ENCODE measurements at places on chromosomes 12 and 14.

DNA sequence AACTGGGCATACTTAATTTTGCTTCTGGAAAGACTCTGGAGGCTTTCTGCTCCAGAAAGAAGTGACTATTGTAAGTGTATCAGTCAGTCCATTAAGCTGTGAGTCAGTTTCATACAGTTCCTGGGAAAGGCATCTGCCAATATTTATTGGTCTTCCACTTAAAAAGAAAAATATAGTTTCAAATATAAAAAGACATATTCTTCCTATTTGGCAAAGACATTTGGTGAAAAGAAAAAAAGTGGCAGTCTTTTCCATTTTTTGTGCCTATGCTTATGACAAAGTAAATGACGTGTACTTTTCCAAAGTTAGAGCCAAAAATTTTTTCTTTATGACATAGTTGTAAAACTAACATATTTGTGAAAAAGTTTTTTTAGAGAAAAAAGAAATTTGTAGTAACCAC, 12.3 kb downstream of the TMEM30B start:
- DNase-seq, result no peak

DNA sequence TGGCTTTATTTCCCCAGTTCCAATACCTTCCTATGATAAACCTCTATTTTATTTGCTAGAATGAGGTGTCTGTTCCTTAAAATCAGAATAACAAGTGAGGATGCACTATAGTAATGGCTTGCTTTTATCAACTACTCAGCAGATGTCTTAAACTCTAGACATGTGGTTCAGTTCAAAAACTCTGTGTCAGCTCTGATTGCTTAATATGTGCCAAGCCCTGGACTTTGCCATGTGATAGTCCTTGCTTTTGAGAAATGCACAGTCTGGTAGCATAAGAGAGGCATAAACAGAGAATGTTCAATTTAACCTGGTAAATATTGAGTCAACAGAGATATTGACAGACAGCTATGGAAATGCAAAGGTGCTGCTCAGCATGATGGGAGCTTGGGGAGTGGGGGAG, 254.8 kb downstream of the PDZRN4 start:
- no peak for DNase-seq

GRCh38 chr12:108594-108993, 42.0 kb downstream of the IQSEC3 start:
- no peak for DNase-seq

- DNase-seq, result peak; percentile 16
These were observed 11.6 kb upstream of the SMCO2 start for GRCh38 chr12:27434673-27435565.

- no peak for DNase-seq
These were observed 18.1 kb downstream of the RFC5 start for GRCh38 chr12:118034429-118035189.

GRCh38 chr12:3071107-3071506, 6.1 kb upstream of the TSPAN9 start:
- DNase-seq, result no peak

DNA sequence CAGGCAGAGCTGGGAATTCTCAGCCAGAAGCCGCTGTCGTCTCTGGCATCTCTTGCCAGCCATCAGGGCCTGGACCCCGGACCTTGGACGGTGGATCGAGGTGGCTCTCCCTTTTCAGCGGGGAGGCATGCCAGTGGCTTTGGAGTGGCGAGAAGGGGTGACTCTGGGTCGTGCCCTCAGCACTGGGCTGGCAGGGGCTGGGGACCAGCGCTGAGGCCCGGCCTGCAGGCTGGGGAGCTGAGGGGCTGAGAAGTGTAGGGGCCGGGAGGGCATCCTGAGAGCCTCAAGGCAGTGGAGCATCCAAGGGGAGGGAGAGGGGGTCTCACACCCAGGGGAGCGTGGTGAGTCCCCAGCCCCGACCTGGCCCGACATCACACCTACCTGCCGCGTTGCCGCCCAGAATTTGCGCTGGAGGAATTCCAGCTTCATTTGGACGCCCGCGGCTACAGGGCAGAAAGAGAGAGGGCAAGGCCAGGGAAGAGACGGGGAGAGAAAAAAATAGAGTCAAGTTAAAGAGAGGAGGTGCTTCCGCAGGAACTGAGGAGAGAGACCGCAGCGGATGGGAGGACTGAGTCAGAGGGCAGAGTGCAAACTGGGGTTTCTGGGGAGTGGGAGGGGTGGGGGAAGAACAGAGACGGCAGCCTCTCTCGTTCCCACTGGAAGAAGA, 9.0 kb upstream of the LRTM2 start:
- peak; percentile 72 for DNase-seq

- DNase-seq, result no peak
These were observed 372 bp upstream of the DPF3 start for GRCh38 chr14:72894323-72894622.

- DNase-seq, result peak; percentile 78
These were observed 38.9 kb downstream of the PPP1R13B start for GRCh38 chr14:103808403-103809001.

- DNase-seq, result no peak
These were observed 74.2 kb downstream of the ZFC3H1 start for GRCh38 chr12:71589478-71589881.

- no peak for DNase-seq
These were observed 10.7 kb downstream of the KLHL28 start for GRCh38 chr14:44951051-44951450.

- no peak for DNase-seq
These were observed 139.5 kb downstream of the SMOC1 start for GRCh38 chr14:70018713-70019211.

DNA sequence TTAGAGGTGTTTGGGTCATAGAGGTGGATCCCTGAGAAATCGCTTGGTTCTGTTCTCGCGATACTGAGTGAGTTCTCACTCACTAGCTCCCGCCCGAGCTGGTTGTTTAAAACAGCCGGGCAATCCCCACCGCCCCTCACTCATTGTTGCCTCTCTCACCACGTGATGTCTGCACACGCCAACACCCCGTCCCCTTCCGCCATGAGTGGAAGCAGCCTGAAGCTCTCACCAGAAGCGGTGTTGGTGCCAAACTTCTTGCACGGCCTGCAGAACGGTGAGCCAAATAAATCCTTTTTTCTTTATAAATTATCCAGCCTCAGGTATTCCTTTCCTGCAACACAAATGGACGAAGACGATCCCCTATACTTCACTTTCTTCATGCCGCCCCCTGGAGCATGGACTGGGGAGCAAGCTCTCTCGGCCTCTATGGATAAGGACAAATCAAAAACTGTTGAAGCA, 45.4 kb upstream of the CCND2 start:
- no peak for DNase-seq

DNA sequence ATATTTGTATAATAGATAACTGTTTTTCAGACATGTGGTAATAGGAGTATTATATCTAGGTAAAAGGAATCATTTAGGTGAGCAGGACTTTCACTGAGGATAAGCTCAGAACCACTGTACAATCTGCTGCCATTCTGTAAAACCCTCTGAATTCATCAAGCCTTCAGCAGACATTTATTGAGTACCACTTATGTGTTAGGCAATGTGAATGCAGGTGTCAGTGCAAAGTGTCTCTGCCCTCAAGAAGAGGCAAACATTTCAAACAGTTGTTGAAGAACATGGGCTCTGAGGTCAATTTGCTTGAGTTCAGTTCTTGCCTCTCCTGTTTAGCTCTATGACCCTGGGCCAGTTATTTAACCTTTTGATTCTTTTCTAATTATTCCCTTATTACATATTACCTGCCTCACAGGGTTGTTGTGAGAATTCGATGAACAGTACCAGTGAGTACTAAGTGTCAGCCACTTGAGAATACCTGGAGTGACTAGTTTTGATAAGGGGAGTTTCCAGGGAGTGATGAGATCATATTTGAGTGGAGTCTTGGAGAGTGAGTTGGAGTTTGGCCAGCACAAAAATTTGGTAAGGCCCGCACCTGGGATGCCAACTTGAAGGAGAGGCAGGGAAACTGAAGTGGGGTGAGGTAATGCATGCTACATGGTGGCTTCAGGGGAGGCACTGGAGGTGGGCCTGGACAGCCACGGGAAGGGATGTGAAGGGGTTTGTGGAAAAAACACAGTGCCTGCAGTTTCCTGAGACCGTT, 33.7 kb downstream of the RASSF8 start:
- no peak for DNase-seq

GRCh38 chr12:108484845-108485244, 30.2 kb upstream of the FICD start:
- DNase-seq, result no peak

- DNase-seq, result no peak
These were observed 258.9 kb downstream of the DPF3 start for GRCh38 chr14:72634691-72635616.

DNA sequence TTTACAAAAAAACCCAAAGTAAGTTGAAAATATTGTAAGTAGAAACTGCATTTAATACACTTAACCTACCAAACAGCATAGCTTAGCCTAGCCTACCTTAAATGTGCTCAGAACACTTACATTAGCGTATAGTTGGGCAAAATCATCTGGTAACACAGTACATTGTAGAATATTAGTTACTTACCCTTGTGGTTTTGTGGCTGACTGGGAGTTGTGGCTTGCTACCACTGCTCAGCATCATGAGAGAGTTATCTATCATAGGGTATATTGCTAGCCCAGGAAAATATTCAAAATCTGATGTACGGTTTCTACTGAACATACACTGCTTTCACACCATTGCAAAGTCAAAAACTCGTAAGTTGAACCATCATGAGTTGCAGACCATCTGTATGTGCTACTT, 141.7 kb upstream of the GARIN6 start:
- DNase-seq, result no peak

GRCh38 chr12:23708185-23708837, 241.2 kb downstream of the SOX5 start:
- no peak for DNase-seq

- no peak for DNase-seq
These were observed 14.1 kb upstream of the FAIM2 start for GRCh38 chr12:49917788-49918173.

- peak; percentile 84 for DNase-seq
These were observed 25.3 kb upstream of the SPTLC2 start for GRCh38 chr14:77641534-77642341.

DNA sequence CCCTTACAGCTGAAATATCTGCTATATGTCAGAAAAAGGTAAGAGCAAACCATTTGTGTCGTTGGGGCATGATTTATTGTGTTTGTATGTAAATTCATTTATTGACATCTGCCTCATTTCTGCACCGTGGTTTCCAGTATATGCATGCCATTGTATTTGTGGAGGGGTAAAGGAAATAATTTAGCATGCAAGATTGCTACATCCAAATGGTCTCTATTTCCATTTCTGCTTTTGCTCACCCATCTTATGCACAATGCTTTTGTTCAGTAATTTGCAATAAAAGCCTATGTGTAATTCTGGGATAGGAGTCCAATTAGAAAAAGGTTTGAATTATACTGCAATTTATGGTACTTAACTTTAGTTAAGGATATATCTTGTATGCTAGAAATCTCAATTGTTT, 101.8 kb downstream of the UNC79 start:
- DNase-seq, result no peak

DNA sequence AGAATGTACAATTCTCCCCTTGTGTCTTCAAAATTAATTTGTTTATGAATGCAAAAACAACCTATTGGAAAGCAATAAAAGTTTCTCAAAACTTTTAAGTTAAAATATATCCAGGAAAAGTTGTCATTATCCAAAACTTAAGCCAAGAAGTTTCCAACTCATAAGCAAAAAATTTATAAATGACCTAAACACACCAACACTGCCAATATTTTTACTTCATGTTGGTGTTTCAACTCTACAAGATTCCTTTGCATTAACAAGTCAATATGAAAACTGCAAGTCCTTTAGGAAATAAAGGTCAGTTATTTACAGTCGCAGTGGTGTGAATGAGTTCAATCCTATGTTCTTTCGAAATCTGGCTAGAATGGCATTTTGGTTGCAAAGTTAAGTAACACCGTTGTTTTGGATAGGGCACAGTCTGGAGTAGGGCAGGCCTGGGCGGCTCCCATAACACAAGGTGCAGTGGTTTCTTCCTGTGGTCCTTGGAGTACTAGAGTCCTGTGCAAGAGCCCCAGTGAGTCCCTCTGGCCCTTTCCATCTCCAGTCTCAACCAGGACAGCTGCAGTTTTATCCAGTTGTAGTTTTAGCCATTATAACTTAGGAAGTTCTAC, 151.4 kb downstream of the MED13L start:
- DNase-seq, result no peak

DNA sequence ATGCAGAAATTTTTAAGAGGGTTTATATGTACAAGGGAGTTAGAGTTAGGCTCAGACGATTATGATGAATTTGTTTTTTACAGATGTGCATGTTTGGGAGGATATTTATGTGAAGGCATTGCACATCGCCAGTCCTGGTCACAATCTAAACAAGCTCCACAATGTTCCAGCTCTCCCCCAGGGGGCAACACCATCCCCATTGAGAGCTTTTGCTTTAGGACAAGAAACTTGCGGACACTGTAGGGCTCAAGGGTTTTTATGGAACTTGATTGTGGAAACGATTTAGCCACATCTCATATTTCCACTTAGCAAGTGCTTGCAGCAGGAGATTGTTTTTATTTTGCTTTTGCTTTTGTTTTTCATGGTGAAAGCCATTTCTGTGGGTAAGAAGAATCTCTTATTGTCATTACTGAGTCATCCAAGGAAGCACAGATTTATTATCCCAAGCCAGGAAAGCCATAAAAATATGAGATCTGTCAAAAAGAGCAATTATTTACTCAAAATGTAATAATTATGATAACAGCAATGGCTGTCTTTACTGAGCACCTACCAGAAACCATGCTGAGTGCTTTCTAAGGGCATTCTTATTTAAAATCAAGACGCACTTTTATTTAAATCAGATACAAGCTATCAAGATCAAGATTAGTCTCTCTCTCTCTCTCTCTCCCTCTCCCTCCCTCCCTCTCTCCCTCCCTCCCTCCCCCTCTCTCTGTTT, 276.7 kb upstream of the SRRM4 start:
- no peak for DNase-seq

DNA sequence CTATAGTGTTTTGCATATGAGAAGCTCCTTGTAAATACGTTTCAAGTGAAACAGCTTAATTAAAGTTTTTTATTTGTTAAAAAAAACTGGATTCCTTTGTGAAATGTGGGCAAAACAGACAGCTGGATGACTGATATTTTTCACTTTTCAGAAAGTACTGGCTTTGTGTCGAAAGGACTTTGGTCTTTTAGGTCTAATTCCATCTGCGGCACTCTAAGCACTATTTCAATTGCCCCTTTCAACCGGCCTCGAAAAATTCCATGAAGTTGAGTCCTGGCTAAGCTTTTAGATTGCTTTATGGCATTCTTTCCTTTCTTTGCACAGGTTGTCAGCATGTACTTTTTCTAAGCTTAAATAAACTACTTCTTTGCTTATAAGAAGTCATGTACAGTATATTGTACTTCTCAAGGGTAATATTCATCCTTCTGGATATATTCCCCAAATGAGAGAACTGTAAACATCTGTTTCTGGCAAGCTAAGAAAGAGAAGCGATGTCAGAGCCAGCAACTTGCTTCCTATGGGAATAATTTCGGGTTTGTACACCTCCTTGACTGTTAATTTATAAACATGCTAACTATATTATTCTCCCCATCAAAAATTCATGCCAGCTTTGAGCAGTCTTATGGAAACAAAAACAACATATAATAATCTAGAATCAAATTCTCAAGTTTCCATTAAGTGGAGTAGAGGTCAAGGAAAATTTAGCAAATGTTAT, 611.3 kb downstream of the ETNK1 start:
- DNase-seq, result no peak
